ENCODE measurements at places on chromosomes 16 and 17. TPM values are rescaled to one million over a fixed set of nuclear protein-coding genes. Genes with fewer than 3 reads are reported as not detected.
A peak's percentile ranks its signal among the peaks of the same experiment; 100 is the strongest.

DNA sequence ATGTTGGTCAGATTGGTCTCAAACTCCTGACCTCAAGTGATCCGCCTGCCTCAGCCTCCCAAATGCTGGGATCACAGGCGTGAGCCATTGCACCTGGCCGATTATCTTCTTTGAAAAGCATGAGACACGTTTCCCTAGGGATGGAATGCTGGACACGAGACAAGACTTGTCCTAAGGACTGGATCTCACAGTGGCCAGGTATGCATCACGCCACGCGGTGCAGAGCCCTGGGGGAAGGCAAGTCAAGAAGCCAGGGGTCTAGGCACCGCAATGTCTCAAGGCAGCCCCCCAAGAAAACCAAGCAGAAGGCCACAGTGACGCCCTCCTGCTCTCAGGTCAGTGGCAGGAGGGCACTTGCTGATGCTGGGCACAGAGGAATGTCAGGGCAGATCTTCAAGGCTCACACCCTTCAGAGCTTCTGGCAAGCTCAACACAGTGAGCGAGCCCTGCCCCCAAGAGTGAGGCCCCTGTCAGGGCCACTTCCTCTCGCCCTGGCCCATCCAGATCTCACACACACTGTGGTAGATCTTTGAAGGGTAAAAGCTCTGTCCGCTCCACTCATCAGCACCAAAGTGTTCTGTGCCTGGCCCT, 134.7 kb downstream of the ZNF778 start:
- H3K4me1 ChIP-seq, result peaks cover 29% of the 10 kb centered on the region
- no peak for DNase-seq
- H3K27me3 ChIP-seq, result no peaks in the 10 kb centered on the region
- no peaks in the 10 kb centered on the region for H3K36me3 ChIP-seq
- peak overlapping the region; percentile 27 for H3K27ac ChIP-seq

- H3K27ac ChIP-seq, result peak overlapping the region; percentile 26
- H3K4me1 ChIP-seq, result peaks cover 8% of the 10 kb centered on the region
- H3K27me3 ChIP-seq, result no peaks in the 10 kb centered on the region
- no peak for DNase-seq
- peaks cover 5% of the 10 kb centered on the region for H3K36me3 ChIP-seq
These were observed 17.3 kb upstream of the PSMC5 start for GRCh38 chr17:63809970-63810369.

DNA sequence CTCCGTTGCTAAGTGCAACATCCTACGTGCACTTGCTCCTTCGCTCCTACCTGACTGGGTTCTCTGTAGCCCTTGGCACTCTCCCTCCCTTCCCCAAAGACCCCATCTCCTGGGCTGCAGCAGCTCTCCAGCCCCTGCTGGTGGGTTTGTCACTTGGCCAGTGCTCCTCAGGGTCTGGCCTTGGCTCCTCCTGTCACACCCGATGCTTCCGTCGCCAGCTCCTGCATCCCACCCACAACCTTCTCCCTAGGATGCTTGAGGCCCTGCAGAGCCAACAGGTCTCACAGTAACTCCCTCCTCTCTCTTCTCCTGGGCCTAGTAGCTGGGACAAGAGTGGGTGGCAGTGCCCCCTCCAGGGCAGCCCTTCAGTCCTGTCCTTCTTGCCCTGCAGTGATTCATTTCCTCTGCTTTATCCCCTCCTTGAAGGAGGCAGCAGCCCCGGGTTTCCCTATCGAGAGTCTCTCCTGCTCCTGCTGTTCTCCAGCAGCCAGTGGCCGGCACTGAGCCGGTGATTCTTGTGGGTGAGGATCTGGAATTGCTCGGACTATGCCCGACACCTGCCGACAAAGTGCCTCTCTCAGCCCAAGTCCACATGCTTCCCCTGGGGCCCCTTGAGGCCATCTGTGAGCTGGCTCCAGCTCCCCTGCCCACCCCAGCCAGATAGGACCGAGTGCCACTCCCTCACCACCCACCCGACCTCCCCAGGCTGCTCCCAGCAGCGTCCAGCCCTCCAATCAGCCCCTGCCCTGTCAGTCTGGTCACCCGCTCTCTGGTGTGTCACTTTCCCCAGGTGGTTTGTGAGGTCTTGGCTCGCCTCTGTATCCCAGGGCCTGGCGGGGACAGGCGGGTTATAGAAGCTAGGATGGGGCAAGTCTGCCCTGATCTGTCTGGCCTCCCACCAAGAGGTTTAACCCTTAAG, 3.8 kb downstream of the LITAFD start:
- H3K4me1 ChIP-seq, result peaks cover 9% of the 10 kb centered on the region
- H3K36me3 ChIP-seq, result no peaks in the 10 kb centered on the region
- no peaks in the 10 kb centered on the region for H3K27me3 ChIP-seq
- H3K27ac ChIP-seq, result peak overlapping the region; percentile 70
- DNase-seq, result peak; percentile 48

GRCh38 chr16:88878967-88879787, 12.7 kb upstream of the PABPN1L start:
- no peaks in the 10 kb centered on the region for H3K27me3 ChIP-seq
- no peaks in the 10 kb centered on the region for H3K36me3 ChIP-seq
- no peak overlapping the region for H3K27ac ChIP-seq
- H3K4me3 ChIP-seq, result no peak overlapping the region

GRCh38 chr17:61349350-61349749, 50.3 kb upstream of the TBX2 start:
- H3K4me1 ChIP-seq, result no peaks in the 10 kb centered on the region
- peak; percentile 36 for DNase-seq
- no peak overlapping the region for H3K27ac ChIP-seq
- no peaks in the 10 kb centered on the region for H3K36me3 ChIP-seq
- H3K4me3 ChIP-seq, result no peak overlapping the region

DNA sequence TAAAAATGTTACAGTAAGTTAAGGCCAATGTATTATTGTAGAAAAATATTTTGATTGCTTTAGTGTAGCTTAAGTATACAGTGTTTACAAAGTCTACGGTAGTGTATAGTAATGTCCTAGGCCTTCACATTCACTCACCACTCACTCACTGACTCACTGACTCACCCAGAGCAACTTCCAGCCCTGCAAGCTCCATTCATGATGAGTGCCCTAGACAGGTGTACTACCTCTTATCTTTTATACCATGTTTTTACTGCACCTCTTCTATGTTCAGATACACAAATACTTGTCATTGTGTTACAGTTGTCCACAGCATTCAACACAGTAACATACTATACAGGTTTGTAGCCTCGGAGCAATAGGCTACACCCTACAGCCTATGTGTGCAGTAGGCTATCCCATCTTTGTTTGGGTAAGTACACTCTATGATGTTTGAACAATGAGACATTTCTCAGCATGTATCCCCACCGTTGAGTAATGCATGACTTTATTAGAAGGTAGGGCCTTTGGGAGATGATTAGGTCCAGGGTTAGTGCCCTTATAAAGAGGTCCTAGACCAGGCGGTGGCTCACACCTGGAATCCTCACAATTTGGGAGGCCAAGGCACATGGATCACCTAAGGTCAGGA, 117.8 kb downstream of the SLC39A11 start:
- H3K36me3 ChIP-seq, result no peaks in the 10 kb centered on the region
- no peaks in the 10 kb centered on the region for H3K27me3 ChIP-seq

DNA sequence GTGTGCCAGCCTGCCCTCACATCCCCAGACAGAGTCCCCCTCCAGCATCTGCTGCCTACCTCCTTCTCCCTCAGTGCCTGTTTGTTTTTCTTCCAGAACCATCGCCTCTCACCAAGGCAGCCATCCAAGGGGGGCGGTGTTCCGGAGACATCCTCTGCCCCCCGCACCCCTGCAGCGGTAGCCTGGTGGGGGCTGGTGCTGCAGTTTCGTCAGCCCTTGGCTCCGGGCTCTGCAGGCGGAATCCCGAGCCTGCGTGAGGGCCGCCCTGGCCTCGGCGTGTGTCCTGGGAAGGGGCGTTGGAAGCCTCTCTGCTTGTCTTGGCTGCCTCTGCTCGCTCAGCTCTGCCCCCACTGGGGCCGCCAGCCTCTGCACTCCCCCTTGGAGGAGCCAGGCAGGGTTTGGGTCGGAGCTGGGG, 126.0 kb upstream of the CIBAR2 start:
- no peak for DNase-seq
- no peaks in the 10 kb centered on the region for H3K27me3 ChIP-seq
- H3K36me3 ChIP-seq, result no peaks in the 10 kb centered on the region

GRCh38 chr16:21598701-21599121, 666 bp upstream of the METTL9 start:
- peak overlapping the region; percentile 76 for H3K27ac ChIP-seq
- peak; percentile 18 for DNase-seq

DNA sequence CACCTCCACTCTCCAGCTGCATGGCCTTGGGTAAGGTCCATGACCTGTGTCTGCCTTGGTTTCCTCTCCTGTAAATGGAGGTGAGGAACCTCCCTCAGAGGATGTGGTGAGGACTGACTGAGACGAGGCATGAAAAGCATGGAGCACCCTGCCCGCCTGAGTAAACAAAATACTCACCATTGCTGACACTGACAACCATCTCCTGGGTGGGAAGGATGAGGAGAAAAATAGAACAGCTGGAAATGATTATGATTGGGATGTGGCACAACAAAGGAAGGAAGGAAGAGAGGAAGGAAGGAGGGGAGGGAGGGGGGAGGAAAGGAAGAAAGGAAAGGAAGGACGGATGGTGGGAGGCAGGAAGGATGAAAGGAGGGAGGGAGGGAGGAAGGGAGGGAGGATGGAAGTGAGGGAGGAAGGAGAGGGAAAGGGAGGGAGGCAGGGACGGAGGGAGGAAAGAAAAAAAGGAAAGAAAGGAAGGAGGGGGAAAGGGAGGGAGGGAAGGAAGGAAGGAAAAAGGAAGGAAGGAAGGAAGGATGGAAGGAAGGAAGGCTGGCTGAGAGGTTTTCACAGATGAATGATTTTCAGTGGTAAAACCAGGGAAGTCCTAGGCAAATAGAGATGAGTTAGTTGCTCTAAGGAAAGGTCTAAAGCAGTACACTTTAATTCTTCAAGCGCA, 276.5 kb upstream of the XYLT1 start:
- H3K36me3 ChIP-seq, result no peaks in the 10 kb centered on the region
- no peak overlapping the region for H3K27ac ChIP-seq
- no peaks in the 10 kb centered on the region for H3K27me3 ChIP-seq
- no peak overlapping the region for H3K4me3 ChIP-seq
- DNase-seq, result no peak

GRCh38 chr16:54176376-54176901, 110.1 kb downstream of the IRX3 start:
- peak; percentile 87 for DNase-seq
- no peak overlapping the region for H3K4me3 ChIP-seq
- no peaks in the 10 kb centered on the region for H3K36me3 ChIP-seq
- no peaks in the 10 kb centered on the region for H3K27me3 ChIP-seq

Gene UBE2Z
- total RNA-seq, result 187 TPM

GRCh38 chr16:280991-281659, 734 bp downstream of the ARHGDIG start:
- H3K4me3 ChIP-seq, result peak overlapping the region; percentile 33
- H3K4me1 ChIP-seq, result no peaks in the 10 kb centered on the region
- DNase-seq, result no peak
- no peak overlapping the region for H3K27ac ChIP-seq

Gene CIBAR2
- total RNA-seq, result not detected

DNA sequence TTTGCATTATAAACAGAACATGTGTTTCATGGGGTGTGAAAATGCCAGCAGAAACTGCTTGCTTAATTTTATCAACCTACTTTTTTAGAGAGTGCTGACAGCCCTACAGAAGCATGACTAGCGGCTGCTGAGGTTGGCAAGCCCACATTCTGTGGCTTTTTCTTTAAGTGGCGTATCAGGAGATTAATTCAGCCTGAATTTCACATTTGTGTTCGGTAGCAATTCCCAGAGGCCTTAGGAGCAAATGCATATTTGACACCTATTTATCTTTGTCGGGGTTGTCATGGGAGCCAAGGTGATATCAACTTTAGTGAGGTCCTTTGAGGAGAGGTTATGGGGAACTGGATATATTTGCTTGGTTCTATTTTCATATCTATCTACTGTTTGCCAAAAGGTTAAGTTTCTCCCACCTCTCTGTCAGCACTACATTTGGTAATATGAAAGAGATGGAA, 140.9 kb downstream of the KCNJ2 start:
- H3K4me3 ChIP-seq, result no peak overlapping the region
- DNase-seq, result no peak
- no peak overlapping the region for H3K27ac ChIP-seq
- H3K27me3 ChIP-seq, result no peaks in the 10 kb centered on the region
- H3K4me1 ChIP-seq, result no peaks in the 10 kb centered on the region

DNA sequence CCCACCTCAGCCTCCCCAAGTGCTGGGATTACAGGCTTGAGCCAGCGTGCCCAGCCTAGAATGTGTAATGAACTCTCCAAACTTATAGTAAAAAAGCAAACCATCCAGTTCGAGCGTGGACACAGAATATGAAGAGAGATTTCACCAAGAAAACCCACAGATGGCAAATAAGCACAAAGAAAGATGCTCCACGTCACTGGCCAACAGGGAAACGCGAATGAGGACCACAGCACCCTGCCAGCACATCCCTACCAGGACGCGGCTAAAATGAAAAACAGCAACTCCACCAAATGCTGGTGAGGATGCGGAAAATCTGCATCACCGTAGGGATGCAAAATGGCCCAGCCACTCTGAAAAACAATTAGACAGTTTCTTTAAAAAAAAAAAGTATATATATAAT, 1.4 kb downstream of the MVD start:
- no peak for DNase-seq
- no peaks in the 10 kb centered on the region for H3K27me3 ChIP-seq
- peaks cover 11% of the 10 kb centered on the region for H3K4me1 ChIP-seq

Gene YPEL2
- total RNA-seq, result 4.5 TPM

GRCh38 chr16:62870554-62870953, 834.3 kb upstream of the CDH8 start:
- no peaks in the 10 kb centered on the region for H3K27me3 ChIP-seq
- no peak for DNase-seq

GRCh38 chr16:85982563-85982939, 83.6 kb downstream of the IRF8 start:
- no peaks in the 10 kb centered on the region for H3K27me3 ChIP-seq
- DNase-seq, result no peak
- H3K27ac ChIP-seq, result no peak overlapping the region

- no peak for DNase-seq
- no peak overlapping the region for H3K27ac ChIP-seq
- H3K36me3 ChIP-seq, result no peaks in the 10 kb centered on the region
- no peak overlapping the region for H3K4me3 ChIP-seq
These were observed 11.4 kb upstream of the ITGA3 start for GRCh38 chr17:50044483-50044882.

Gene CMC2
- total RNA-seq, result 101 TPM

GRCh38 chr17:19796457-19796856, 48.4 kb upstream of the ALDH3A1 start:
- DNase-seq, result no peak
- no peaks in the 10 kb centered on the region for H3K27me3 ChIP-seq
- H3K4me1 ChIP-seq, result no peaks in the 10 kb centered on the region
- no peaks in the 10 kb centered on the region for H3K36me3 ChIP-seq
- no peak overlapping the region for H3K4me3 ChIP-seq

- no peak for DNase-seq
- H3K36me3 ChIP-seq, result no peaks in the 10 kb centered on the region
- H3K27me3 ChIP-seq, result no peaks in the 10 kb centered on the region
- peaks cover 24% of the 10 kb centered on the region for H3K4me1 ChIP-seq
These were observed 9.9 kb downstream of the MXRA7 start for GRCh38 chr17:76700617-76701470.

Gene LRRC45
- 33.2 TPM for total RNA-seq

- H3K4me3 ChIP-seq, result no peak overlapping the region
- H3K4me1 ChIP-seq, result peaks cover 27% of the 10 kb centered on the region
- no peak overlapping the region for H3K27ac ChIP-seq
- no peaks in the 10 kb centered on the region for H3K27me3 ChIP-seq
These were observed 16.7 kb downstream of the KCNJ16 start for GRCh38 chr17:70091696-70092095.
